Dermis blood vessel endothelial cell (primary cell): ENCODE measurements at places on chromosomes 7 and 10. TPM values are rescaled to one million over a fixed set of nuclear protein-coding genes. Genes with fewer than 3 reads are reported as not detected.

GRCh38 chr7:7639847-7640220, 718 bp upstream of the UMAD1 start:
- DNase-seq: peak; percentile 46

Gene EBLN1
- total RNA-seq: not detected in 2 replicates

DNA sequence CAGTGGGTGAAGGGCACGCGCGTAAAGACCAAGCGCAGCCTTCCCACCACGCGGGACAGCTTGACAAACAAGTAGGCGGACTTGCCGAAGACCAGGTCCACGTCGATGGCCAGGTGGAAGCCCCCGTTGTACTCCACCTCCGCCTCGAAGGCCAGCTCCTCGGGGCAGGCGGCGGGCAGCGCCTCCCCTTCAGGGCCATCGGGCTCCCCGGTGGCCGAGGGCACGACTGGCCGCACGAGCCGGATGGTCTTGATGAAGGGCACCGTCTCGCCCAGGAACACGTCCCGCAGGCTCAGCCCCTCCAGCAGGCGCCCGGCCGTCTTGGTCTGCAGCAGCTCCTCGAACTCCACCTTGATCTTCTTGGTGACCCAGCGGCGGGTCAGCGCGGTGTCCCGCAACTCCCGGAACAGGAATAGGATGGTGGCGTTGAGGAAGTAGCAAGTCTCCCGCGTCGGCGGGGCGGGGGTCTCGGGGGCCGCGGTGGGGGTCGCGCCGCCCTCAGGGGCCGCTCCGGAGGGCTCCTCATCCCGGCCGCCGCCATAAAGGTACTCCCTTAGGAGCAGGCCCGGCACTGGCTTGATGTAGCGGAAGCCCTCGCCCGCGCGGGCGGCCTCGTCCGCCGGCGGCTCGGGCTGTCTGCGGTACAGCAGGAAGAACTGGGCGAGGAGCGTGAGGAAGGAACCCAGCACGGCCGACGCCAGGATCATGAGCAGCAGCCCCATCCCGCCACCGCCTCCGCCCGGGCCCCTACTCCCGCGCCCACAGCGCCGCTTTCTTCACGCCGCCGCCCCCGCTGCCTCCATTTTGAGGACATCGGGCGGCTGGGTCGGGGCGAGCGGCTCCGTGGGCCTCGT, 507 bp downstream of the PDZD8 start:
- peak; percentile 61 for DNase-seq

Gene LRWD1
- 21.6 and 28.8 TPM in 2 replicates for total RNA-seq

Gene OR2A5
- total RNA-seq: not detected in 2 replicates

GRCh38 chr7:145718129-145718528, 398.5 kb upstream of the CNTNAP2 start:
- no peak for DNase-seq

DNA sequence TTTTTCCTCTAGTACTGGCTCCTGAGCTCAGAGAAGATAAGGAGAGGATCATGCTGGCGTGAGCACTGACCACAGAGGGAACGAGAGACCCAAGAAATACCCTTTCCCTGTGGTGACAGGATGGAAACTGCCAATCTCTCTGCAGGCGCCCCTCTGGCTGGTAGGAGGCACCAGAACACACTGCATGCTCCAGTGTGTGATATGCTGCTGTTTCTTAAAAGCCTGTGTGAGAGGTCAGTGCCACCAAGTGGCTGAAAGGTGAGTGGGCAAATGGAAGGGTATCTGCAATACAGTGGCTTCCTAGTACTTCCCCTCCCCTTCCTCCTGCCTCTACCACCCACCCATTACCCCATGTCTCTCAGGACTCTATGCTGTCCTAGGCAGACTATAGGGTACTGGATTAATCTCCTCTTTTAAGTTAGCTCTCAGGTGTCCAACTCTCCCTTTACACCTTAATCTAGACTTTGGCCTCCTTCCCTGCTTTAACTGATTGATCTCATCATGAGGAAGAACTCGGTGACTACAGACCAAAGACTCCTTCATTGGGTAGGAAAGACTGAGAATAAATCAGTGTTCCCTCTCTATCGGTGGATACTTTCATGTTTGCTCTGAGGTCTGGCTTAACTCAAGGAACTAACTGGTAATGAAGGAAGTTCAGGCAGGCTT, 283.6 kb downstream of the ADRA2A start:
- DNase-seq: peak; percentile 1

DNA sequence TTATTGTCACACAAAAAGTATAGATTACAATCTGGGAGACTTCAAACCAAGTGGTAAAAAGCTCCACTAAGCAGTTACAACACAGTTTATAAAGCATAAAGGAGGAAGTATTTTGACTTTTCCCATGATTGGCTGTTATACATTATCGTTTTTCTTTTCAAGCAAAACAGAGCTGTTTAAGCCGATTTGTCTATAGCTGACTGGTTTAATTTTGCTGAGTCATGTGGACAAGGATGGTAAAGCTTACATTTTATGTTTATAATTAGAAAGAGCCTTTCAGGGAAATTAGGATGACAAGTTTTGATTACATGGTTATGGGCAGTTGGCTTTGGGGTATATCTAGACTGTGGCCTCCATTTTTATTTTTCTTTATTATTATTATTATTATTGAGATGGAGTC, 152.5 kb upstream of the STK17A start:
- DNase-seq: no peak

- DNase-seq: no peak
Measured at GRCh38 chr10:128230401-128230800, 104.2 kb upstream of the MKI67 start.

GRCh38 chr10:105037022-105037421, 395.9 kb downstream of the SORCS3 start:
- DNase-seq: no peak

- DNase-seq: no peak
Measured at GRCh38 chr7:27240015-27240731, 2.4 kb upstream of the EVX1 start.

Gene SORBS1
- 0.68 and 3.6 TPM in 2 replicates for total RNA-seq

- no peak for DNase-seq
Measured at GRCh38 chr7:149444287-149444686, 16.6 kb downstream of the ZNF777 start.
